ENCODE measurements at places on chromosomes 2 and 18.

- no peak for DNase-seq
Measured at GRCh38 chr2:230906471-230907230, 18.4 kb downstream of the GPR55 start.

- DNase-seq, result peak; percentile 40
Measured at GRCh38 chr18:56869189-56869777, 218.1 kb downstream of the WDR7 start.

DNA sequence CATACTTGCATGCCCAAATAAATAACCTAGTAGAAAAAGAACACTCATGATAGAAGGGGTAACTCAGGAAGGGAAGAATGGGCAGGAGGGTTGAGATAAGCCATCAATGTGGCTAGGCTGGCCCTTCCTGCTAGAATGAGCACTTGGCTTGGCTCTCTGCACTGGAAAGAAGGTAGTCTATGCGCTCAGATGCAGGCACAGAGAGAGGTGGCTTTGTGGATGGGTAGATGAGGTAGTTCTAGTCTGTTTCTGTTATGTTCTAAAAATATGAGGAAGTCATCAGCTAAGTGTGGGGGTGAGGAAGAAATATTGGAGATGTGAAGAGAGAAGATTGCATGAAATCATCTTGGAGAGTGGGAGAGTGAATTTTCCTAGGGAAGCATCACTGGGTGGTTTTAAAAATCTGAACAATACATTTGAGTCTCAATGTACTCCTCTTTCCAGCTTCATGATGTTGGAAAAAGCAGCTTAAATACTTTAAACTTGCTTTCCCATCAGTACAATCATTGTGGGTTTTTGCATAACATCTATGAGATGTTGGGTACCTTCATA is 357.1 kb downstream of the CNTNAP5 start:
- DNase-seq, result no peak

- no peak for DNase-seq
Measured at GRCh38 chr2:48728840-48729239, 26.7 kb downstream of the LHCGR start.

DNA sequence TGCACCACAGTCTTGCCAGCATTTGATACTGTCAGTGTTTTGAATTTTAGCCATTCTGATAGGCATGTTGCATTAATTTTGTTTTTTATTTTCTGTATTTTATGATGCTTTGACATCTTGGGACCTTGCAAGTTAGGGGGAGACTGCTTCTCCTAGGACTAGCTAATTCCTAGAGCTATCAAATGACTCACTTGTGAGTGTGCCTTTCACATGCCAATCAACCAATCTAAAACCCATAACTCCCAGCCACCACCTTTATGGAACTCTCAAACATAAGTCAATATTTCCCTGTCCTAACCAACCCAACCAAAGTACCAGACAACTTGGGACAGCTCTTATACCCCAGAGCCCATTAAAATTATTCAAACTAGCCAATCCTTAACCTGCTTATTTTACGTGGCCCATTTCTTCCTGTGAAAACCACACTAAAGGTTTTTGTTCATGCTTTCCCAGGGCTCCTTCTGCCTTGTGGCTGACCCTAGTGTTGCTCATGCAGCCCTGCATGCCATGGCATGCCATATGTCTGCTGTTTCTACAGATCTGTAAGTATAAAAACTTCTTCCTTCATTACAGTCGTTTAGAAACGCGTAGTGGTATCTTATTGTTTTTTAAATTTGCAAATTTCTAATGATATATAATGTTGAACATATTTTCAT is 230.1 kb downstream of the GPD2 start:
- DNase-seq, result no peak

GRCh38 chr2:46171996-46172546 is 125.1 kb upstream of the EPAS1 start:
- no peak for DNase-seq

All from fibroblast of upper back skin (primary cell).